ENCODE measurements at places on chromosomes 2 and 18.

- no peak for ATAC-seq
These were observed 74.0 kb downstream of the AGPS start for GRCh38 chr2:177466337-177467195.

DNA sequence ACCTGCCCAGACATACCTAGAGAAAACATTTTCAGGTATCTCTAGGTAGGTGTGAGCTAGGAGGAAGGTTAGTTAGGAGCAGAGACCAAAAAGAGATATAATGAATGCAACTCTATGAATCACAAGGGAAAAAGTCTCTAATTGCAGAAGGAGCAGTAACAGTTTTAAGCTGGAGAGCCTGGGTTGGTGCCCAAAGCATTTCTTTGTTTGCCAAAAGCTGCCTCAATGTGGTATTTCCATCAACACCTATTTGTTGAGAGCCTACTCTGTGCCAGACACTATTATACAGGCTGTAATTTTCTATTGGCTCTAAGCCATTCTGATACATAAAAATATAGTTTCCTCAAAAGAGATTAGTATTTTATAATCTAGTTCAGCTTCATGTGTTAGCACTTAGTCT, 141.6 kb downstream of the UBE2E3 start:
- ATAC-seq: no peak

DNA sequence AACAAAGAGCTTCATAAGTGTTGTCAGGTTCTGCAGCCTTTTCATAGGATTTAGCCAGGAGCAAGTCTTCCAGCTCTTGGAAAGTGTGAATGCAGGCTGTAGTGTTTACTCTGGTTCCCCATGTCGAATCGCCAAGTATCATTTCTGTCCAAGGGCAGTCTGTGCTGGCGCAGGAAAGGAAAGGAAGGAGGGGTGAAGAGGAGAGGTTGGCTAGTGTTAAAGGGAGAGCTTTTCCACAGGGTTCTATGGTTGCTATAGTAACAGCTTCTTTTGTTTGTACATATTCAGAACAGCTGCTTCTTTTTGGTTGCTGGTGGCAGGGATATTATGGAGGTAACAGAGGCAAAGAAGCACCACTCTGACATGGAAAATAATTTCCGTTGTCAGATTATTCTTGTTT, 69.9 kb downstream of the KCNH7 start:
- no peak for ATAC-seq

- no peak for ATAC-seq
These were observed 5.9 kb upstream of the SPRED2 start for GRCh38 chr2:65438137-65438899.

GRCh38 chr2:144663207-144663606, 143.3 kb upstream of the ZEB2 start:
- ATAC-seq: no peak

- no peak for ATAC-seq
These were observed 20.1 kb downstream of the CYP26B1 start for GRCh38 chr2:72127401-72128058.

DNA sequence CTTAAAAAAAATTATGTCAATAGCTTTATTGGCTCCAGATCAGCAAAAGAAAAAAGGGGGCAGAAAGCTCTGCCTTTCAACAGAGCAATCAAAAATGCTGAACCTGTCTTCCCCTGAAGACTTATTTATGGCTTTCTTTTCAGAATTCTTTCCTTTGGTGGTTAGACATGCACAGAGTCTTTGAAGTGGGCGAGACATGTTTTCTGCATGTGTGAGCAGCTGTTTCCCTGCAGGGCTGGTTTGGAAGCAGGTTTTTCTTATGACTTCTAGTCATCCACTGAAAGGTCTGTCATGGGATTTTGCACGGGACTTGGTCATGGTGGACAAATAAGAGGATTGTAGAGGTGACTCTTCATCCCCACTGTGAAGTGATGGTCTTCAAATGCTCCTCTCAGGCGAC, 160.3 kb downstream of the VAPA start:
- no peak for ATAC-seq
